G401 (cell line): ENCODE measurements at places on chromosomes 6 and 20.

GRCh38 chr6:117110737-117111136 lies 154.6 kb upstream of the VGLL2 start:
- no peak for DNase-seq

DNA sequence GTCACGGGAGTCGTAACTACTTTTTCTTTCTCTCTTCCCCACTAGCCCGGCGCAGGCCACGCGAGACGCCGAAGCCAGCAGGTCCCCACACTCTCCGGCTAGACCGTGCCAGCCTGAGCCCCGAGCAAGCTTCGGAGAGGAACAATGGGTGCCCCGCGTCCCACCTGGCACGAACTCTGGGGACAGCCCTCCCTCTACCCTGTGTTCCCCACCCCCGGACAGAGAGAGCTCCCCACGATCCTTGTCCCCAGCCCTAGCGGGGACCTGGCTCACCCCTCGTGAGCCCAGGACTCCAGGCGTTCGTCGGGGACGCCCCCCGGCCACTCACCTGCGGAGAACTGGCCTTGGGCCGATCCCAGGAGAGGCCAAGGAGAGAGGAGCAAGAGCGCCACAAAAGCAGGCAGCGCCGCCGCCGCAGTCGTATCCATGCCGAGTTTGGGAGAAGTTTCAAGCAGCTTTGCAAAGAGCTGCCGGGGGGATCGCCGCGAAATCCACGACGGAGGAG lies 416 bp downstream of the PTPRK start:
- no peak for DNase-seq

GRCh38 chr6:35149891-35150566 lies 8.9 kb upstream of the TCP11 start:
- no peak for DNase-seq

GRCh38 chr6:132819405-132820161 lies 5.2 kb downstream of the RPS12 start:
- DNase-seq = peak; percentile 17

GRCh38 chr6:66605011-66605410 lies 898.0 kb upstream of the EYS start:
- no peak for DNase-seq

GRCh38 chr6:85494547-85495536 lies 45.0 kb downstream of the NT5E start:
- no peak for DNase-seq

GRCh38 chr20:21571841-21572690 lies 58.2 kb upstream of the NKX2-2 start:
- peak; percentile 16 for DNase-seq

DNA sequence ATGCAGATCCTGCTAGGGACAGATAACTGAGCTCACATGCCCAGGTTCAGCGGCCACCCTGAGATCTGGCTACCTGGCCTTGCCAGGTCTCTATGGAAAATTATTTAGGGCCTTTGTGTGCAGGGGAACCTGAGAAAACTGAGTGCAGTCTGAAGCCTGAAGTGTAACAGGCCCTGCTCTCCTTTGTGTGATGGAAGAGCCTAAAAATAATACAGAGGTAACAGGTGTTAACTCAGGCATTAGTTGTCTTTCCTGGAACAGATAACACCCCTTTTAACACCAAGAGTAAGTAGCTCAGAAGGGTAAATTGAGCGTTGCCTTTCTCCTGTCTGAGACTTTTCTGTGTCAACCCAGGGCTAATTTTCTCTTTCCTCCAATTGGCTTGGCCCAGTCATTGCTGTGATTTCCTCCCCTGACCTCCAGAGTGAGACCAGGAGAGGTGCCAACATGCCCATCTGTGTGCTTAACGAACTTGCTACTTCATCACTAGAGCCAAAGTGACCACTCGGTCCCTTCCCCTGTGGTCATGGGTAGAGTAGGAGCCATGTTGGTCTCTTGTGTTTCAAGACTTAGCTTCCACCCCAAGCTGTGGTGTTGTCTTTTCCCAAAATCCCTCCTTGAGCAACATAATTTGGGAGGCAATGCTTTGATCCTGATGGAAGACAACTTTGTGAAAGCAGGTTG lies 304.4 kb upstream of the JAG1 start:
- DNase-seq = peak; percentile 22

- no peak for DNase-seq
Measured at GRCh38 chr6:21791581-21791980, 198.0 kb downstream of the SOX4 start.
